ENCODE measurements at places on chromosomes 3 and 15. TPM values are rescaled to one million over a fixed set of nuclear protein-coding genes. Genes with fewer than 3 reads are reported as not detected.

The AMOTL2 gene
- 103 TPM for total RNA-seq

DNA sequence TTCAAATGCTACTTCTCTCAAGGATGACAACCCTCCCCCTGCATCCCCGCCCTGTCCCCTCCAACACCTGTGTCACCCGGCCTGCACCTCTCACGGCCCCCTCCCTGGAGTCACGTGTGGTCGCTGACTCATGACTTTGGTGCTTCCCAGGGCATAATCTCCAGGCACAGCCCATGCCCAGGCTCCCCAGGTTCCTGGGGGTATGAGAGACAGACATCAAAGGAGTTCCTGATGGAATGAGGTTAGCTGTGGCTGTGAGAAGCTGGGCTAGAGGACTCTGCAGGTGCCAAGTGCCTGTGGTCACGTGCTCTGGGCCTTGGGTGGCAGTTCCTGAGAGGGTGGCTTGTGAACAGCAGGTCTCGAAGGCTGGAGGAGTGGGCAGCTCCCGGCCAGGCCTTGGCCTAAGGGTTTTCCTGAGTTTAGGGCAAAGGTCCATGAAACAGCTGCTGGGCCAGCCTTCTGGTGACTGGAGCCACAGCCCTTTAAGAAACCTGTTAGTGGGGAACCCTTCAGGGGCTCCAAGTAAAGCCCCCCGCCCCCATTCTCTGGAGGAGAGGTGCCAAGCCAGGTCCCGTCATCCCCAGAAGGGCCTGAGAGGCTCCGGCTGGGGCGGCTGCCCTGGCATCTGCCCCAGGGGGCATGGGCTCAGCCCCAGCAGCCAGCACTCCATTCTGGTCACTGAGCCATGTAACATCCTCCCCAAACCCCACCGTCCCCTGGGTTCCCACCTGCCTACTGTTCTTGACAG, 230.0 kb downstream of the XXYLT1 start:
- no peak for DNase-seq

DNA sequence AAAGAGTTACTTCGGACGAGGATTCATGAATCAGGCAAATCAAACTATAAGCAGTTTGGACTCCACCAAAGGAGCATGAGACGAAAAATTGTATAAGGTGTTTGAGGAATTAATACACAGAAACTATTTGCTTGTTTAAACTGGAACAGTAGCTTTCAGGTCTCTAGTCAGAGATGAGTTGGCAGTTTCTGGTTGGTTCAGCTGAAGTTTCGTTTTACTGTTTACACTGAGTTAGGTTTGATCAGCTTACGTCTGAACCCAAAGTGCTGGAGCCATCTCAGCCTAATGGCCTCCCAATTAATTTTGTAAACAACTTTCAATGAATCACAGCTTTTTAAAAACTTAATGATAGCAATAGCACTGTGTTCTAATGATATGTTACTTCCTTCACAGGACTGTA, 703.7 kb downstream of the NLGN1 start:
- DNase-seq: no peak

- DNase-seq: no peak
Observed at GRCh38 chr3:42507252-42507651, 4.8 kb downstream of the VIPR1 start.

The CKMT1B gene
- total RNA-seq: 3.8 TPM

- no peak for DNase-seq
Observed at GRCh38 chr3:128745742-128746141, 19.8 kb downstream of the RAB7A start.

GRCh38 chr3:136074546-136075170, 109.1 kb downstream of the PPP2R3A start:
- no peak for DNase-seq

DNA sequence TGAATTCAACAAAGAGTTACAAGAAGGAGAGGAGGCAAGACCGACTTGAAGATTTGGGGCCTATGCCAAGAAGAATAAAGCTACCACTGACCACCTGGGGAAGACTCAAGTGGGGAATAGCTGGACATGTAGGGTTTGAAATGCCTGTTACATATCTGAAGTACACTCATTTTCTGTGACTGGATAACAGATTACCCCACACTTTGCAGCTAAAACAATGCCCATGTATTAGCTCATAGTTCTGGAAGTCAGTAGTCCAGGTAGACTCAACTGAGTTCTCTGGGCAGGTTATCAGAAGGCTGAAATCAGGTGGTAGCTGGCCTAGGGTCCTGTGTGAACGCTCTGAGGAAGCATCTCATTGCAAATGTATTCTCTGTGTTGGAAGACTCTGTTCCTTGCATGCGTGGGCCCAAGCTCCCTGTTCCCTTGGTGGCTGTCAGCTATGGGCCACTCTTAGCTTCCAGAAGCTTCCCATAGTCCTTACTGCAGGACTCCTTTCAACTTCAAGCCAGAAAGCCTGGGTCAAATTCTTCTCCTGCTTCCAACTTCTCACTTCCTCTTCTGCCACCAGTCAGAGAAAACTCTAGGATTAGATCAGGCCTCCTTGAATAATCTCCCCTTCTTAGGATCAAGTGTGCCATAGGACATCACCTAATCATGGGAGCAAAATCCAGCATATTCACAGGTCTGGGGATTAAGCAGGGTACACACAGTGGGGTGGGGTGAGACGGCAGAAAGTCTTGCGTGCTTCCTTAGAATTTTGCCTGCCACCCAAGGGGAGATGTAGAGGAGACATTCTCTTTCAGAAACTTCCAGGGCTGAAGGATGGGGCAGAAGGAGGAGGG, 187.8 kb downstream of the SHQ1 start:
- DNase-seq: no peak

GRCh38 chr3:14725013-14725412, 50.1 kb downstream of the C3orf20 start:
- DNase-seq: no peak

The DPPA4 gene
- total RNA-seq: 0.51 TPM

GRCh38 chr15:79970624-79971434, at the start of gene BCL2A1:
Gene BCL2A1, minus strand, starts transcription at chr15:79971196. Its CDS starts 77 bp downstream, at chr15:79971119.
- peak; percentile 83 for DNase-seq

DNA sequence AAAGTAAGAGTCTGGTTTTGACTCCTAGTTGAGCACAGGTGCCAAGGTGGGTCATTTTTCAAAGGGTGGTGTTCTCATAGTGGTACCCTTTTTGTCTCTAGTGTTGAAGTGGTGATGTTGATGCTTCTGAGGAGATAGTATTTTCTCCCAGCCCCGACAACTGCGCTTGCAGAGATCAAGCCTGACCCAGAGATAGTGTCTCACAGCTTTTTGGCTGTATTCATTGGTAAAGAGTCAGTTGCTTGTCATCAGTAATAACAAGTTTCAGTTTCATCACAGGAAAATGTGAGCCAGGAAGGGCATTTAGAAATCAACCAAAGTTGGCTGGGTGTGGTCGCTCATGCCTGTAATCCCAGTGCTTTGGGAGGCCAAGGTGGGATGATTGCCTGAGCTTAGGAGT, 139.3 kb downstream of the NFKBIZ start:
- no peak for DNase-seq

DNA sequence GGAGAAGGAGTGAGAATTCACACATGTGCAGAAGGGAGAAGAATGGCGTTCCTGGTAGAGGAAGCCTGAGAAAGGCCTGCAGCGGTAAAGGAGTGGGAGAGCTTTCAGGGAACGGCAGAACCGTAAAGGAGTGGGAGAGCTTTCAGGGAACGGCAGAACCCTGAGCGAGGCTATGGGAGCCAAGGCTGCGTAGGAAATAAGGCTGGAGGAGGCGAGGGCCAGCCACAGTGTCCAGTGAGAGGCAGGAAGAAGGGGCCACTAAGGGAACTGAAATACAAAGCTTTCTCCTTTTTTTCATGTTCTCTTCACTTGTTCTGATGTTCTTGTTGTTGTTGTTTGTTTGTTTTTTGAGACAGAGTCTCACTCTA, 41.6 kb downstream of the GOLGA6L10 start:
- no peak for DNase-seq

The IGSF11 gene
- 2.0 TPM for total RNA-seq

DNA sequence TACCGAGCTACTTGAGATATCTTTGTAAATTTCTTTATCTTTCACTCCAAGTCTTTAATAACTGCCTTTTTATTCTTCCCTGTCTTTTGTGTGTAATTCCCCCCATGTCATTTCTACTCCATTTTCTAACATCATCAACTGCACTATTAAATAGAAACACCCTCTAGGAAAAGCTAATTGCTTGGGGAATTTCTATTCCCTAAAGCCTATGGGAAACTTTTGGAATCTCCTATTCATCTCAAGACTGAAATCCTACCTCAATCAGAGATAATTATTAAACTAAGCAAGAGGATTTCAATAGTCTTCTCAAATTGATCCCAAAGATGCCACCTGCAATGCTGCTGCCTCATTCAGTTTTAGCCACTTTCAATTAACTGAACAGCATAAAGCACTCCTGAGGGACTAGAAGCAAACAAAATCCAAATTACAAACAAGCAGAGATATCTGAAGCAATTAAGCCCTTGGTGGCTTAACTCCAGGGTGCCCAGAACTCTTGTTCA, 598.7 kb downstream of the IGSF11 start:
- no peak for DNase-seq

GRCh38 chr3:152309031-152309430, 40.3 kb downstream of the MBNL1 start:
- DNase-seq: no peak

- no peak for DNase-seq
Observed at GRCh38 chr3:30393079-30393478, 213.3 kb upstream of the TGFBR2 start.

DNA sequence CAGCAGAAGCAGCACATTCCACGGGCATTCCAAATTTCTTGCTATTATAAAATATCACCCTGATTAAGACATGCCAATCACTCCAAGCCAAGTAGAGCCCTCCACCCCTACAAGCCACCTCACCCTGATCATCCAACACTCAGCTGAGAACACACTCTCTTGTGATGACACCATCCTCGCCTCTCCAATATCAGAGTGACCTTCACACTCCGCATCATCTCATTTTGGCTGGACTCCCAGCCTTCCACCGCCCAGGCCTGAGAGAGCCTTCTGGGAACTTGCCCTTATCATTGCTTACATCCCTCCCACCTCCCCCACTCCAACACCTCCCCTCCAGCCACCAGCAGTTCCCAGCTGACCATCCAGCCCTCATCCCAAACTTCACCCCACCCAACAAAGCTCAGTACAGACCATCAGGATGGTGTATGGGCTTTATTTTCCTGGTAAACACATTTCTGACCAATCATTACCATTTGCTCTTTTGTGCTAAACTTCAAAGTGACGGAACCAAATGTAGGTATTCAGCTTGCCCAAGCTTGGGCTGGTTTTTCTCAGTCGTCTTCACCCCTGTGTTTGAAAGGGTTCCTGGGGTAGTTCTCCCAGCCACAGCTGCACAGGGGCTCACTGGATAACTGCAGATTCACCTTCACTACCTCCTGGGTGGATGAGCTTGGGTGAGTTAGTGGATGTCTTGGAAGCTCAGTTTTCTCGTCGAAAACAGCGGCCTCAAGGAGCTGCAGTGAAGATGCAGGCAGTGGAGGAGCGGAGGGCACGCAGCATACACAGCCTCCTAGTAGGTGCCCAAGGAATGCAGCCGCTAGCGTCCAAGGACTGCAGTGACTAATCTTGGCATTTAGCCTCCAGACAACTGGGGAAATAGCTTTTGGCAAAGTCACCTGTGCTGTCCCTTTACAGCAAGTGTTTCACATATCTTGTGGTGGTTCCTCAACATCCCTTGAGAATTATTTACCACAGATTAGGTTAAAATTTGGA, 115.1 kb downstream of the LIPC start:
- peak; percentile 85 for DNase-seq

DNA sequence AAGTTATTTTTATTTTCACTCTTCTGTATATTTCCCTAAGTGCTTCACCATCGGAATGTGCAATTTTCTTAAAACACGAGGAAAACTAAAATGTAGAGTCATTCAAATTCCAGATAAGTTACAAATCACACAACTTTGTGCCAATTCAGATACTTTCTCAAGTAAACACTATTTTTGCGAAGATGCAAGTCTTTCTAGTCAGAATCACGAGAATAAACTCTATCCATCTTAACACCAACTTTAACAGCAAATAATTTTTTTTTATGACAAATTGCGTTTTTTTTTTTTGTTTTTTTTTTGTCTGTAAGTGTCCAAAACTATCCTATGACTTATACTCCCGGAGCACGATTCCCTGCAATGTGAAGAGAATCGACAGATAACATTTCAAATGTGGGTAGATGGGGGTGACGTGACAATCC, 1.3 kb downstream of the STAG1 start:
- peak; percentile 59 for DNase-seq

- no peak for DNase-seq
Observed at GRCh38 chr3:141386611-141387111, 18.4 kb downstream of the ZBTB38 start.

GRCh38 chr3:152496716-152497115, 228.0 kb downstream of the MBNL1 start:
- no peak for DNase-seq

DNA sequence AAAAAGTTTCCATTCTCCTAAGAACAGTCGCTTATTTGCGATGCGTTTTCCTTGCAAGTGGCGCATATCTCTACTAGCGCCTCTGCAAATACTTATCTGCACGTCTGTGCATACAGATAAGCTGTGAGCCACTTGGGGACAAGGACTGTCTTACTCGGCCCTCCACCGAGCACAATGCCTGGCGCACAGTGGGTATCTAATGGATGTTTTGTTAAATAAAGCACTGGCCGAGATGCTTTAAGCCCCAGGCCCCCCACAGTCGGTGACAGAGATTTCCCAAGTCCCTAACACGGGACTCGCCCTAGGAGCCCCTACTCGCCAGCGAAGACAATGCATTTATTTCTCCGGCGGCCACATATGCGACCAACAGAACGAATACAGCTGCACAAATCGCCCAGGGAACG, 503 bp downstream of the HLTF start:
- peak; percentile 40 for DNase-seq

DNA sequence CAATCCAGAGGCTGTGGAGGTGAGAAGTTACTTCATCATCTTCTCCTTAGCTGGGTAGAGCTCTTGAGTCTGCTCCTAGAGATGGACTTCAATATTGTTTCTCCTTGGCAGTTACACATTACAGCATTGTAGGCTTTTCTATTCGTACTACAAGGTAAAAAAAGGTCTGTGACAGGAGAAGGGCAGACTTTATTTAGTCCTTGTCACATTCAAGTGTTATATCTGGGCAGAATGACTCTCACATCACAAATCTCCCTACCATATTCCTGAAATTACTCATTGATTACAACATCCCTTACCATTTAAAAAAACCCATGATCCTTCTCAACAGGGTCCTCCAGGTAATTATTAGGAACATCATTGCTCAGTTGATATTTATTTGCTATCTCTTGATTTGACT, 75.0 kb downstream of the AGBL1 start:
- DNase-seq: no peak

GRCh38 chr3:137519602-137520001, 244.5 kb upstream of the SOX14 start:
- DNase-seq: no peak

The SLC28A1 gene
- 0.24 TPM for total RNA-seq

GRCh38 chr3:12405432-12406272, 78.6 kb upstream of the TSEN2 start:
- DNase-seq: peak; percentile 98

The SLC2A2 gene
- not detected for total RNA-seq
